ENCODE measurements at places on chromosomes 4 and X.

GRCh38 chr4:83591056-83591455, 55.1 kb downstream of the GPAT3 start:
- DNase-seq, result no peak

DNA sequence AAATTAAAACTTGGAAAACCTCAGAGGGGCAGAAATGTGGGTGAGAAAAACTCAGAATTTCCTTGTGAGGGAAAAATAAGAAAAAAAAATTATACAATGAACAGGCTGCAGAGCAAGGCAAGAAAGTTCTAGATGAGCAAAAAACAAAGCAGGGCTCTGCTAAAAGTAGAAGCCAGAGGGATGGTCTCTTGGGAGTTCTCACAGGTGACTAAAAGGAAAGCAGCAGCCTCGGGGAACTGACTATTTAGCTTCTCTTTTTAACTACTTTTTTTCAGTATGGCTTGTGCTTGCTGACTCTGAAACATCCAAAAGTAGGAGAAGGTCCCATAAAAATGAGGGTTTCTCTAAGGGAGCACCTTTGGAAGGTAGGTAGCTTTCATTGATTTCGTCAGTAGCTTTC, 36.4 kb downstream of the PCDH19 start:
- DNase-seq, result no peak

GRCh38 chr4:78441756-78442155, 109.8 kb upstream of the ANXA3 start:
- no peak for DNase-seq

GRCh38 chrX:2282490-2283090, 218.2 kb downstream of the DHRSX start:
- DNase-seq, result no peak

Data from naive thymus-derived CD4-positive, alpha-beta T cell (primary cell).